Iris pigment epithelial cell (primary cell): ENCODE measurements at places on chromosomes 3 and 15.
A peak's percentile ranks its signal among the peaks of the same experiment; 100 is the strongest.

DNA sequence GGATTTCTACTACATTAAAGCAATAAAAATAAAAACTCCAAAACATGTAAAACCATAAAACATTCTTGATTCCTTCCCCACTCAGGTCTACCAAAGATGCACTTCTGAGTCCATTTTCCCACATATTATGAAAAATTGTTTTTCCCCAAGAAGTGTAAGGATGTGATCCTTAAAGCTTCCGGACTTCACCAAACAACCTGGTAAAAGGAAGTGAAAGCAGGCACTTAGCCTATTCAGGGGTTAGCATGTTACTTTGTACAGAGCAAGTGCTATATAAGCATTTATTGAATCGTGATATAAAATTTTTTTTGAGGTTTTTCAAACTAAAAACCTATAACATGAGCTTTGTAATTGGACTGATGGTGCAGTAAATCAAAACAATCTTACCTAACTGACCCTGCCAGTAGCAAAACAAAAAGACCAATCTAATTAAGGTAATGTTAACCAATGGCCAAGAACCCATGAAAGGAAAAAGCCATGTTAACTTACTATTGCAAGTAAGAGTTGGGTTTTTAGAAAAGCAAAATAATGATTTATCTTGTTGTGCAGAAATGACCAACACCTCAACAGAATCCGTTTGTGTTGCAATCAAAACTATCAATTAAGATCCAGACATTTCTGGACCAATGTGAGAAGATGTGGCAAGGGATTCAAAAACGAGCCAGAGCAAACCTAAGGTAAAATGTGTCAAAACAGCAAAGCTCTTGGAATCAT, 1.8 kb downstream of the SETD2 start:
- no peak for DNase-seq

DNA sequence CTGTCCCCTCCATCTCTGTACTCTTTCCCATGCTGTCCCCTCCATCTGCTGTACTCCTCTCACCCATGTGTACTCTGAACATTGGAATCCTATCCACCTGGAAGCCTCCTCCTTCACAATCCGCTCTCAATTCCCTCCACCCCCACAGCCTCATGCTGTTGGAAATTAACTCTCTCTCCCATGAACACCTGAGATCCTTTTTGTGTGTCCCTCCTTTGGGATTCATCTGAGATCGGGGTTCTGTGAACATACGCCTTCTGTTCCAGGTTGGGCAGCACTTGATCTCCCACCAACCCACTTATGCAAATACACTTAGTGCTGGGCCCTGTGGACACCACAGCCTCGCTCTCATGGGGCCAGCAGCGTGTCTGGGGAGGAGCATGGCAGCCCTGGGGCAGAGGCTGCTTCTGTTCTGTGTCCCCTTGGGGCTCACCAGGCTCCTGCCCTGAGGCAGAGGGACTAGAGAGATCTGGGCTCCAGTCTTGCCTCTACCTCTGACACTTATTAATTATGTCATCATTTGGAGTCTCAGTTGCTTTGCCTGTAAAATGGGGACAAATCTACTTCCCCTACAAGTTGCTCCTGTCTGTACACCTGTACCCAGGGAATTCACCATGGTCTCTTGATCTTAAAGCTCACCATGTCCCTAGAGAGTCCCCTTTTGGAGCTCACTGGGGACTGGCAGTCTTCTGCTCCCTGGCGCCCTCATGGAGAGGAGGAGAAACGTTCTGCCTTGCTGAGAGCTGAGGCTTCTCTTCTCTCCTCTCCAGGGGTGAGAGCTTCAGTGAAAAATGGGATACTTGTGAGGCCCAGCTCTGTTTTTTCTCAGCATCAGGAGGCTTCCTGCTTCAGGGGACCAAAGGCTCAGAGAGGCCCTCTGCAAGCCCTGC, 42.7 kb downstream of the ITGA11 start:
- DNase-seq, result no peak

DNA sequence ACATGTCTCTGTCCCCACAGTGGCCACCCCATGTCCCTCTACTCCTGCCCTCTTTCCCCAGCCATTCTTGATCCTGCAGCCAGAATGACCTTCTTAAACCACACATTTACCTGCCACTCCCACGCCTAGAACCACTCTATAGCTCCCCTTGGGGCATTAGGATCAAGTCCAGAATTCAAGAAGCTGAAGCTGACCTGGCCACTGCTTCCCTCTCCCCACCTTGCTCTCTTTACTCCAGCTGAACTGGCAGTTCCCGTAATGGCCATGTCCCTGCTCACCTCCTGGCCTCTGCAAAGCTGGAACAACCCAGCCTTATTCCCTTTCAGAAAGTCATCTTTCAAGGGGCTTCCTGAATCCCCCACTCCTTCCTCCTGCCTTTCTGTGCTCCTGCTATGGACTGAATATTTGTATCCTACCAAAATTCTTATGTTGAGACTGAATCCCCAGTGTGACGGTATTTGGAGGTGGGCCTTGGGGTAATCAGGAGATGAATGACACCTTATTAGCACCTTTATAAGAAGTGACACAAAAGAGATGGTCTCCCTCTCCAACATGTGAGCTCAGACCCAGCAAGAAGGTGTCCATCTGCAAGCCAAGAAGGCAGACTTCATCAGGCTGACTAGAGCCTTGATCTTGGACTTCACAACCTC, 3.8 kb downstream of the CSRNP1 start:
- no peak for DNase-seq

DNA sequence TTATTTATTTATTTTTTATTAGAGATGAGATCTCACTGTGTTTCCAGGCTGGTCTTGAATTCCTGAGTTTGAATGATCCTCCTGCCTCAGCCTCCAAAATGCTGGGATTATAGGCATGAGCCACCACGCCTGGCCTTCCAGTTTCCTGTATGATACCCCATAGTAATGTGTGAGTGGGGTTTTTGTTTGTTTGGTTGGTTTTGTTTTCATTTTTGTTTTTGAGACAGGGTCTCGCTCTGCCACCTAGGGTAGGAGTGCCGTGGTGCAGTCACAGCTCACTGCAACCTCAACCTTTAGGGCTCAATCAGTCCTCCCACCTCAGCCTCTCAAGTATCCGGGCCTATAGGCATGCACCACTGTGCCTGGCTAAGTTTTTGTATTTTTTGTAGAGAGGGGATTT, 30.9 kb downstream of the GOLM2 start:
- DNase-seq, result no peak

- peak; percentile 52 for DNase-seq
Measured at GRCh38 chr15:34109797-34110663, 8.1 kb downstream of the PGBD4 start.

DNA sequence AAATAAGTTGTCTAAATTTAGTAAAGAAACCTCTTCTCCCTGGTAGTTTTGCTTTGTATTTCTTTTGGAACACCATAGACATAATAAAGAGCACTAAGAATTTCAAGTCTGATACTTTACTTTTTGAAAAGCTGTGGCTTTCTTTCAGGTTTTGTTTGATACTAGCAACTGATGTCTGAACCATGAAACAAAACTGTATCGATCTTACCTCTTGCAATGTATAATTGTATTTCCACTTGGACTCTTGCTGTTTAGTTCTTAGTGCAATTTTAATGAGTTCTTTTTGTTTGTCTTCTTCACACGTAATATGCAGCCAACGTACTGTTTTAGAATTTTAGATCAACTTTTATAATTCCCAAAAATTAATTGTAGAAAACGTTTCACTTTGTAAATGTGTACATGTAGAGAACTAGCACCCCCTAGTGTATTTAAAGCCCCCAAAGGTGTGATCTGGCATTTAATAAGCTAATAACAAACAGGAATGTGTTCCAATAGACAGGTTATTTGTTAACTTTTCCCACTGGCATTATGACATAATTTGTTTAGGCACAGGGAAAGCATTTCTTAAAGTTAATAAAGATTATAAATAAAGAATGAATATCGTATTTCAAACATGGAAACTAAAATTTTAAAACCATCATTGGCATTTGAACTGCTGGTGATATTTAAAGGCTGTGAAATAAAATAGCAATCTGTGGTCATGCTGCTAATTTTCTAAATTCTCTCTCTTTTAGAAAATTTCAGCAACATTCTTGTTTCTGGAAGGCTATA, 289.1 kb upstream of the DNAJC19 start:
- DNase-seq, result no peak

DNA sequence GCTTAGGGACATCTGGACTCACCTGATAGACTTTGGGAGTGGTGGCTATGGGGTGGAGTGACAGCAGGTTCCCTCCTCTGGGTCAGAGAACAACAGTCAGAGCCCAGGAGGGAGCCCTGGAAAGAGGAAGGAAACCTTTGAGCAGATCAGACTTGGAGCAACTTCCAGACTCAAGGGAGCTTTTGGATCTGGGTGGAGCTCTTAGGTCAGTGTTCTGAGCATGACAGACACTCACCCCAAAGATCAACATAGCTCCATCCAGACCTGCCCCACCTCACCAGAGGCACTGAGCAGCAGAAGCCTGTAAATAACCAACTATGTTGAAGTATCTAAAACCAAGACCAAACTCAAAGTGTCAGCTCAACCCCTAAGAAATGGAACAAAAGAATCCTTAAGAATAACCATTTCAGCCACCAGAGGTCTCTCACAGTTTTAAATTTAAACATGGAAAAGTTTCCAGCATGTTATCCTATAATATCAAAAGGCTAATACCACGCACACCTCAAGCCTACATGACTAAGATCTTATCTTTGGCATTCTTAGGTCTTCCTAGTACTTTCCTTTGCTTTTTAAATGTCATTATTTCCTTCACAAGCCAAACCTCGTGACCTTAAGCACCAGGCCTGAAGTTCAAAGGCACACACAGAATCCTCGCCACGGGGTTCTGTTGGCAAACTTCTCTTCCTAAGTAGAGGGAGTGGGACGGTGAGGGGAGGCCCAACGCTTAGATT, 56.4 kb downstream of the UMPS start:
- peak; percentile 51 for DNase-seq

- DNase-seq, result peak; percentile 41
Measured at GRCh38 chr15:90388462-90389380, 679 bp downstream of the IQGAP1 start.

GRCh38 chr15:85706779-85707518, 87.8 kb downstream of the KLHL25 start:
- DNase-seq, result peak; percentile 81

DNA sequence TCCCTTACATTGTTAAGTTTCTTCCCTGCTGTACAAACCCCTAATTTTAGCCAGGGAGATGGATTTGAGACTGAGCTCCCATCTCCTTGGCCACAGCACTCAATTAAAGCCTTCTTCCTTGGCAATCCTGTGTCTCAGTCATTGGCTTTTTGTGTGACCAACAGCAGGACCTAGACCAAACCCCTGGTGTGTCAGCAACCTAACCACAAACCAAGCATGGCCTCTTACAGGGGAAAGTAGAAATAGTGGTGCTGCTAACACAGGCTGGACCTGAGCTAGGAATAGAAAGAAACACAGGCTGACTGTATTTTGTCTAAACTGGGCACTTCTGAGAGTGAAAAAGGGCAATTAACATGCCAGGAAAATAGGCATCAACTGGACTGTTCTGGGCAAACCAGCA, 37.9 kb downstream of the PPCDC start:
- peak; percentile 40 for DNase-seq

- no peak for DNase-seq
Measured at GRCh38 chr15:48467801-48468200, 136.6 kb downstream of the DUT start.

GRCh38 chr3:192060160-192060781, 599.3 kb downstream of the PYDC2 start:
- DNase-seq, result no peak

- DNase-seq, result peak; percentile 60
Measured at GRCh38 chr3:71063773-71064290, 519.7 kb downstream of the FOXP1 start.

DNA sequence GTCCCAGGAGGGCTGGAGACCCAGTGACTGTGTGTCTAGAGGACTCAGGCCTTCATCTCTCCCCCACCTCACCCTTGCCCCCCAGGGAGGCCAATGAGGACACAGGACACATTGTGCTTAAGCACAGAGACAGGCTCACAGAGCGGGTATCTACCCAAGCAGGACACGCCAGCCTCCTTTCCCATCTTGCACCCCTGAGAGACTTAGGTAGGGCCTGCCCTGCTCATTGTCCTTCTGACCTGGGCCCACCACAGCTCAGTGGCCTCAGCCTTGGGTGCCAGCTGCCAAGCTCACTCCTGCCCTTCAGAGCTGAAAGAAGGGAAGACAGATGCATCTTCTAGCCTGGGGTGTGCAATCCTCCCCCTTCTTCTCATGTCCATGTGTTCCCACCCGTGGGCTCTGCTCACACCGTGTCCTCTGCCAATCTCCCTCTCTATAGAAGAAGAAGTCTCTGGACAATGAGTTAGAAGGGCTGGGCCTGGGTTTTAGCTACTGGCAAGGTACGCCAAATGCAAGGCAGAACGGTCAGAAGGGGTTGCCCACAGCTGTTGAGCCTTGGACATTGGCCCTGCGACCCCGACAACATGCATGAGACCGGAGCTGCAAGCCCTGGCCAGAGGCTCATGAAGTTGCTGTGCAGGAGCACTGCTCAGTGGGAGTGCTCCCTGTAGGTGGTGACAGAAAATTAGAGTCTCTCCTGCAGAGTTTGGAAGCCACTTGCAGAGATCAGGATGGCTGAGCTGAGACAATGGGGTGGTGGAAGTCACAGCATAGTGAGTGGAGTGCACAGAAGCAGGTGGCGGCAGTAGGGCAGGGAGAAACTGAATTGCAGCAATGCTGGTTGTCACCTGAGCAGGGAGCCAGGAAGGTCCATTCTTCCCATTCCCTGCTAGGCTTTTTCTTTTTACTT, 32.8 kb downstream of the ACSBG1 start:
- no peak for DNase-seq

DNA sequence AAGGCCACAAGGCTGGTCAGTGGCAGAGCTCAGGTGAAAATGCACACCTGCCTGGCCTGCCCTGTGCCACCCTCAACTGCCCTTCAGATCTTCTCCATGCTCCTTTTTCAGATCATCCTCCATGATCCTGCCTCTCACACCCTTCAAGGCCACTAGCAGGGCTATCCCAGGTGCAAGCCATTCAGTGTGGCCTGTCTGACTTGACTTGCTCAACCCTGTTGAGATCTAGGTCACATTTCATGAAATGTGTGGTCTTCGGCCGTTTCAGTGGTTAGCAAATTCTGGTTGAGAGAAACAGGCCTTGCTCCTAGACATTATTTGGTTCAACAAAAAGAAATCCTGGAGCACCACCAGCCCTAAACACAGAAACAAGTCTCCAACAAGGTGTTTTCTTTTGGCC, 26.6 kb upstream of the LMCD1 start:
- DNase-seq, result no peak

DNA sequence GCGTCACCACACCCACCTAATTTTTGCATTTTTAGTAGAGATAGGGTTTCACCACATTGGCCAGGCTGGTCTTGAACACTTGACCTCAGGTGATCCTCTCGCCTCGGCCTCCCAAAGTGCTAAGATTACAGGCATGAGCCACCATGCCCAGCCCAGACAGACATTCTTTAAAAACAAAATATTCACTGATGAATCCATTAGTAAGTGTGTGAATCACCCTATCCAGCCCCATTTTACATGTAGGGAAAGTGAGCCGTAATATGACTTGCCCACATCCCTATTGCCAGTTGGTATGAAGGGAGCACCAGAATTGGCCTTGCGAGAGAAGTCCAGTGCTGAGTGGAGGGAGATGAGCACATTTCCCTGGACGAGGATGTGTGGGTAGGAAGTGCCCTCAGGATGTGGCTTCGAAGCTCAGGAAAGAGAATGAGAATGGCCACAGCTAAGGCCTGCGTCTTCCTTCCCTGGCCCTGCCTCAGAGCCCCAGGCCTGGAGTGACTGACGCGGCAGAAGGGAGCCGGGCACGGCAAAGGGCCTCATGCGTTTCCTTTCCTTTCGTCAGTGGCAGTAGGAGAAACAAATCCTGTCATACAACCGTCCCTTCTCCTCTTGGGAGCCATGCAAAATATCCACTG, 28.3 kb upstream of the ETV5 start:
- no peak for DNase-seq

GRCh38 chr3:10683106-10683505, 132.9 kb upstream of the SLC6A11 start:
- DNase-seq, result peak; percentile 6

GRCh38 chr3:183591881-183592521, 36.5 kb upstream of the KLHL6 start:
- DNase-seq, result peak; percentile 15
